ENCODE measurements at places on chromosomes 5 and 9. TPM values are rescaled to one million over a fixed set of nuclear protein-coding genes. Genes with fewer than 3 reads are reported as not detected.
A peak's percentile ranks its signal among the peaks of the same experiment; 100 is the strongest.

DNA sequence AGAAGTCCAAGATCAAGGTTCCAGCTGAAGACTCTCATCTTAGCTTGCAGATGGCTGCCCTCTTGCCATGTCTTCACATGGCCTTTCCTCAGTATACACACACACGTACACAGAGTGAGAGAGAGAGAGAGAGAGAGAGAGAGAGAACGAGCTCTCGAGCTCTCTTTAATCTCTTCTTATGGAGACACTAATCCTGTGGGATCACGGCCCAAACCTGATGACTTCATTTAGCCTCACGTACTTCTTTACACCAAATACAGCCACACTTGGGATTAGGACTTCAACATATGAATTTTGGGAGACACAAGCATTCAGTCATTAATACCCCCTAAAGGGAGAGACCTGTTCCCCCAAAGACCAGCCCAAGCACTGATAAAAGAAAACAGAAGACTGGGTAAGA is 42.8 kb downstream of the SIL1 start:
- no peak for DNase-seq

DNA sequence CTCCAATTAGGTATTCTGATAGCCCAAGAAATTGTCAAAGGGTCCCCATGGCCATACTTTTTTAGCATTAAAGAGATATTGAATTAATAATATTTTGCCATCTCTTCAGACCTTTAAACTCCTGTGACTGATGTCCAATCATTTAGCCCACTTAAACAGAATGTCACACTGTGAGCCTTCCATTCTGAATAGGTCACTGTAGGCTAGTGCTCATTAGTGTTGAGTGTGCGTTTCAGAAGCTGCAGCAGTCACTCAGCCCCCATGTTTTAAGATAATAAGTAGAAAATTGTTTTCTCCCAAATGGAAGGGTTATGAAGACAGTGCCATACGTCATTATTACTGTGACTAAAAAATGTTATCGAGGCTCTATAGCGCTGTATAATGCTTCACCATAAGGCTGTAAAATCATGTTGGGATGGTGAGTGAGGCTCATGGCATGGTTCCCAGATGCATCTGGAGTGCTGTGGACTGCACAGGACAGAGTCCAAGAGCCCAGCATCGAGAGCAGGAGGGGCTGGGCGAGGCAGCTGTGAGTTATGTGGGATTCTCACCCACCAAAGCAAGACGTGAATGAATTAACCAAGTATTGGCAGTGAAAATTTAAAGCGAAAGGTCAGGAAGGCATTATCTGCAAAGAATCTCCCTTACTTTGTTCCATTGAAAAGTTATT is 2112.9 kb upstream of the WWC1 start:
- DNase-seq: no peak

GRCh38 chr9:100346836-100347235 is 5.9 kb downstream of the TEX10 start:
- no peak for DNase-seq

DNA sequence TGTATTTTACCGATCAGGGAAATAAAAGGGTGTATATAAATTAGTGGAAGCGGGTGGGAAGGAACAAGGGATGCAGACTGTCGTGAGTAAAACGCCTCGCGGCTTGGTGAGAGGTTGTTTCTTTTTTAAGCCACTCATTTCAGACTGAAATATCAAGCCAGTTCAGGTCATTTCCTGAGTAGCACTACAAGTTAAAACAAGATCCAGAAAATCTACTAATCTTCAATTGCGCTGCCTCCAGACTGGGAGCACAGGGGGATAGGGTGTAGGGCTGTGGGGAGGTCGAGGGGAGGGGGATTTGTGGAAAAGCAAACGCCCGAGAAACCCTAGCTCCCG is 140.8 kb downstream of the TSSK1B start:
- no peak for DNase-seq

DNA sequence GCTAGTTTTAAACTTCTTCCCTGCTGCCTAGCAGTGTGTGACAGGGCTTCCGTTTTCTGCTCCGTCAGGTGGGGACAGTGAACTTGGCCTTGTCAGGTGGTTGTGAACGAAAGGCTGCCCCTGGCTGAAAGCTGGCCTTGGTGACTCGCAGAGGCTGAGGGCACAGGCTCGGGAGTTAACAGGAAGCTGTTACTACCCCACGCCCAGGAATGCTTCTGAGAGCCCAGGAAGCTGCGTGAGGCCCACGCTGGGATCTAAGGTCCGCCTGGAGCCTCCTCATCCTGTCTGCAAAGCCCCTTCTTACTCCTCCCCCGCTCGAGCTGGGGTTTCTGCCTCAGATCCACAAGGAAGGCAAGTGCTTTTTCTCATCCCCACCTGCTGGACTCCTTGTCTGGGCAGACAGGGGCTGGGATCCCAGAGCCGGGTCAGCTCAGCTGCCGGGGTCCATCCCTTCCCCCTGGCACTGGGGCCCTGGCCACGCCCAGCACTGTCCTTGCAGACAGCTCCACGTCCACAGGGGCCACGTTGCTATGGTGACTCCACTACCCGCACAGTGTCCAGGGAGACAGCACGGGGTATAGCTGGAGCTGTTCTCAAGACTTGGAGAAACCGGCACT is 124.7 kb upstream of the TBC1D2 start:
- peak; percentile 49 for DNase-seq

DNA sequence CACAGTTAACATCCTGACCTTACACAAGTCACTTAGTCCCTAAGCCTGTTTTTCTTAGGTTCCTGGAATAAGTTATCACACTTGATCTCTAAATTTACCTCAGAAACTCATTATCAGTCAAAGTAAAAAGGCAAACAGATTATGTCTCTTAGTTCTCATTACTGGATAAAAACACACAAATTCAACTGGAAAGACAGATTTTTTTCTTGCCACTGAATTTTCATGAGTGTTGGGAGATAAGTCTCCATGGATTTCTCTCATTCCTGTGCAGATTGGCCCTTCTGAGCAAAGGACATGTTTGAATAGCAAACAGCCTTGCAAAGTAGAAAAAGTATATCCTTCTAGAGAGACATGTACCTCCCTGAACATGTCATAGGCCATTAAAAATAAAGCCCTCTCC is 10.2 kb downstream of the SPATA9 start:
- no peak for DNase-seq

GRCh38 chr5:58094031-58094430 is 365.9 kb downstream of the PLK2 start:
- no peak for DNase-seq

GRCh38 chr5:102799017-102799416 is 43.9 kb downstream of the PAM start:
- no peak for DNase-seq

DNA sequence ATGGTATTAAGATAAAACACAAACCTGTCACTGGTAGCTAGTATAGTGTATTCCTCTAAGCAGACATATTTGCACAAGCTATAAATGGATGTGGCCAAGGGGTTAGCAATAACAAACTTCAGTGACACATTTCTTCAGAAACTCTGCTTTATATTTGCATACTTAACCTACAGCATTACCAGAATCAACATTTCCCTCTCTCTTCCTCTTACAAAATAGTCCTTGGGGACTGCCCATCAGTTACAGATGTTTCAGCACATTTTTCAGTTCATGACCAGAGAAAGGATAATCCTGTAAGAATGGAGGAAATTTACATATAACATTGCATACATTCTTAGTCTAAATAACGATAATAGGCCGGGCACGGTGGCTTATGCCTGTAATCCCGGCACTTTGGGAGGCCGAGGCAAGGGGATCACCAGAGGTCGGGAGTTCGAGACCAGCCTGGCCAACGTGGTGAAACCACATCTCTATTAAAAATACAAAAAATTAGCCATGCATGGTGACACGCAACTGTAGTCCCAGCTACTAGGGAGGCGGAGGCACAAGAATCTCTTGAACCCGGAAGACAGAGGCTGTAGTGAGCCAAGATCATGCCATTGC is 25.3 kb upstream of the SLC1A1 start:
- no peak for DNase-seq

GRCh38 chr5:6392561-6392960 is 14.2 kb upstream of the MED10 start:
- DNase-seq: no peak

DNA sequence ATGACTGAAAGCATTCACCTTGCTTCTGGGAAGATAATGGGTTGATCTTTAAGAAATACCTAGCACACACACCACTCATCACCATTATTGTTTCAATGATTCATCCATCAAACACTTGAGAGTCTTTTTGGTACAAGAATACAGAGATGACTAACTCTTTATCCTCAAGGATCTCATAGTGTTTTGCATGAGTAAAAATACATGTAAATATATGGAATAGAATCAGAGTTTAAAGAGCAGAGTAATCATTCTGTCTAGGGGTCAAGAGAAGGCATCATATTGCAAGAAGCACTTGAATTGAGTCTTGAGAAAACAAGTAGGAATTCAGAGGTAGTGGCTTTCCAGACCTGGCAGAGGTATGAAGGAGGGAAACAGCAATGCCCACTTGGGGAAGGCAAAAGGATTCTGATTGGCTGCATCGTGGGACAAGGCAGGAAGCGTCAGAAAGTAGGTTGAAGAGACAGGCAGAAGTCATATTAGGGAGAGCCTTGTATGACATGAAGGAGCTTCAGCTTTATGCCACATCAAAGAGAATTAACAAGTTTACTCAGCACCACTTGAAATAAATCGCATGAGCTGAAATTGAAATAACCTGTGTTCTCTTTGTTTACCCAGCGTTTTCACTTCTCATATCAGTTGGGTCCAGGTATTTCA is 542.5 kb downstream of the TLE1 start:
- no peak for DNase-seq

DNA sequence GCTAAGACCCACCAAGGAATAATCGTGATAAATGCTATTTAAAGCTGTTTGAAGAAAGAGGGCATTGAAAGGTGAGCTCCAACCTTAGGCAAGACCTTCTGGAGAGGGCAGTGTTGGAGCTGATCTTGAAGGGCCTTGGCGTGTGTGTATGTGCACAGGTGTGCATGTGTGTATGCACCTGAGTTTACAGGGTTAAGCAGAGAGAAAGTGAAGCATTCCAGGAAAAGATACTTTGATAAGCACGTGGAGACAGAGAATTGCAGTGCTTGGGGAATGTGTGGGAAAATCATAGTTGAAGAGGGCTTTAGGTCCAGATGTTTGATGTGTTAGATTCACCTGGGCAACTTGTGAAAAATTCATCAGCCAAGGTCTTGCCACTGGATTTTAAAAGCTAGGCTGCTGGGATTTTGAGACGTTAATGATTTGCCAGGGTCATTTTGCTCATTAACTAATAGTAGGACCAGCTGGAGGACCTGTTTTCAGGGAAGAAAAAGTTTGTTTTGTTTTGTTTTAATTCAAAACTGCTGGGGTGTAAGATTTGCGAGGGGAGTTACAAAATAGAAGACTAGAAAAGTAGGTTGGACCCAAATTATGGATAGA is 78.3 kb upstream of the ANKRD55 start:
- peak; percentile 38 for DNase-seq

DNA sequence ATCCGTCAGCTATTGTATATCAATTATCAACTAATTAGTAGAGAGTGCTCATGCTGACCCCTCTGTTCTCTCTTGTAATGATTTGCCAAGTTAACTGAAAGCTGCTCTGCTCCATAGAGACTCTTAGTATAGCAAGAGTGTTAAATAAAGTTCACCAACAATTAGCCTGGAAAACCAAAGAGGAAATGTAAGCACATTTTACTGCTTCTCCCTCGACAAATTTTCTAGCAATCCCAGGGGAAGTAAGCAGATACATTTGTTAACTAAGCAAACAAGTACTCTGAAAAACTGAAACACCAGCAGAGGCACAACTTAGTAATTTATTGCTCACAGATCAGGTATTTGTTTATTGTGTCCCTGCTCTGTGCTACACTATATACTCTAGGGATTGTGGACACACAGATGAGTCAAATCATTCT is 162.2 kb downstream of the GLIS3 start:
- DNase-seq: no peak

DNA sequence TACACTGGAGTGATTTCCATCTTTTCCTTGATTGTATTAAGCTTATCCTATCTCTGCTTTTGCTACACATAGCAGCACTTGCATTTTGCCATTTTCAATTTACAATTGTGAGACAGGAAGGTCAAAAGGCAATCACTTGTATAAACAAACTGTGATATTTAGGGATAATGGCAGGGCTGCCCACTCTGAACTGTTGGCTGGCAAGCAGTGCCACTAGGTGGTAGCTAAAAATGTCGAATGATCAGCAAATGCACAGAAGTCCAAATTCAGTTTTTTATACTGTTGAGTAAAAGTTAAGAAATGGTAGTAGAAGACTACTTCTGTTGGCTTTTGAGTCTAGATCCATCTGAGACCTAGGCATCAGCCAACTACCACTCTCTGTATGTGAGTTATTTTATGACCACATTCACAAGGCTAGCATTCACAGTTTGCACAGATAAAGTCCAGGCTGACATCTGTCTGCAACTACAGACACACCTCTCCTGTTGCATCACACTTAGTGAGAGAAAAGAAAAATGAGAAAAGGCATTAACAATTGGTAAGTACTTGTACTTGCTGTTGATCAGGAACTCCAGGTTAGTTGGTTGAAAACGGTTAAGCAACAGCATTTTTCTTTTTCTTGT is 108.8 kb upstream of the ASTN2 start:
- DNase-seq: no peak

GRCh38 chr5:34770486-34770885 is 68.5 kb upstream of the TTC23L start:
- DNase-seq: no peak

GRCh38 chr9:132348676-132349075 is 6.1 kb downstream of the SETX start:
- DNase-seq: no peak

GRCh38 chr9:124267271-124267807 is 9.6 kb downstream of the NEK6 start:
- DNase-seq: no peak

- DNase-seq: no peak
These were observed 20.5 kb downstream of the ADRB2 start for GRCh38 chr5:148846930-148847329.

DNA sequence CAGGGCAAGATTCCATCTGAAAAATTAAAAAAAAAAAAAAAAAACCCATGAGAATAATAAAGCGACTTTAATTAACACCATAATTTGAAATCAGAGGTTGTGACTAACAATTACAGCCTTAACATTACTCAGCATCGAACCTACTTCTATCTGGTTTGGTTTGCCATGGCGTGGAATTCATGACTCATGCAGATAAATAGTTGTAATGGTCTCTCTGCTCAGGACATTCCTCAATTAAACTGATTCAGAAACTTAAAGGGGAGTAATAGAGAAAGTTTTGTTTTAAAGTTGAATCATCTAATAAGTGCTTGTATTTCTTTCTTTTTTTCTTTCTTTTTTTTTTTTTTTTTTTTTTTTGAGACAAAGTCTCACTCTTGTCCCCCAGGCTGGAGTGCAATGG is 135.5 kb downstream of the SPATA31D1 start:
- DNase-seq: no peak

Gene IRX4
- polyA plus RNA-seq: 0.61 TPM

Gene ROR2
- 20.0 TPM for polyA plus RNA-seq

Gene NUTM2F
- not detected for polyA plus RNA-seq

Gene SGCD
- 6.9 TPM for polyA plus RNA-seq

Gene CAVIN4
- polyA plus RNA-seq: 3.7 TPM

Gene ZNF608
- polyA plus RNA-seq: 81.9 TPM

Gene ADAMTS6
- 3.2 TPM for polyA plus RNA-seq

Gene IL5
- polyA plus RNA-seq: not detected

Gene PCDHB16
- 7.6 TPM for polyA plus RNA-seq

Gene PCDHB2
- 11.5 TPM for polyA plus RNA-seq

Gene TMEM174
- polyA plus RNA-seq: 22.8 TPM

Gene CAMK2A
- polyA plus RNA-seq: 3.8 TPM

Gene CYSRT1
- 12.8 TPM for polyA plus RNA-seq

Gene CMYA5
- polyA plus RNA-seq: 16.7 TPM

Gene CAMK4
- polyA plus RNA-seq: 4.1 TPM

Gene INIP
- polyA plus RNA-seq: 35.7 TPM

Gene TOR4A
- polyA plus RNA-seq: 4.4 TPM

Gene NR6A1
- 1.5 TPM for polyA plus RNA-seq

Gene MAT2B
- polyA plus RNA-seq: 102 TPM

Measured in renal cortex interstitium (tissue), 15 donors.